ENCODE measurements at places on chromosomes 12 and 14. TPM values are rescaled to one million over a fixed set of nuclear protein-coding genes. Genes with fewer than 3 reads are reported as not detected.

DNA sequence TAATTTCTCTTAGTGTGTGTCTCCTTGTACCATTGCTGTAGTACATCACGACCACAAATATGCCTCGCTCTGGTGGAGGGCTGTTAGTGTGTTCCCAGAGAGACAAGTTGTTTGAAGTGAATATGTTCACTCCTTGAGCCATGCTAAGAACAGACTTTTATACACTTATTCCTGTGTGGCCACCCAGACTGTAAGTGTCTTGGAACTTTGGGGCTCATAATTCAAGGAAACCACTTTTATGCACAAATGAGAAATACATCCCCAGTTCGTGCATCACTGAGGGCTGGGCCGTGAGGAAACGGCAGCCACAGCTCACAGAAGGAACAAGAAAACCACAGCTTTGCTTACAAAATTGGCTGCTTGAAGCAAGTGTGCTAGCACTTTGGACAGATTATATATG lies 362.2 kb upstream of the DDHD1 start:
- no peak for DNase-seq

DNA sequence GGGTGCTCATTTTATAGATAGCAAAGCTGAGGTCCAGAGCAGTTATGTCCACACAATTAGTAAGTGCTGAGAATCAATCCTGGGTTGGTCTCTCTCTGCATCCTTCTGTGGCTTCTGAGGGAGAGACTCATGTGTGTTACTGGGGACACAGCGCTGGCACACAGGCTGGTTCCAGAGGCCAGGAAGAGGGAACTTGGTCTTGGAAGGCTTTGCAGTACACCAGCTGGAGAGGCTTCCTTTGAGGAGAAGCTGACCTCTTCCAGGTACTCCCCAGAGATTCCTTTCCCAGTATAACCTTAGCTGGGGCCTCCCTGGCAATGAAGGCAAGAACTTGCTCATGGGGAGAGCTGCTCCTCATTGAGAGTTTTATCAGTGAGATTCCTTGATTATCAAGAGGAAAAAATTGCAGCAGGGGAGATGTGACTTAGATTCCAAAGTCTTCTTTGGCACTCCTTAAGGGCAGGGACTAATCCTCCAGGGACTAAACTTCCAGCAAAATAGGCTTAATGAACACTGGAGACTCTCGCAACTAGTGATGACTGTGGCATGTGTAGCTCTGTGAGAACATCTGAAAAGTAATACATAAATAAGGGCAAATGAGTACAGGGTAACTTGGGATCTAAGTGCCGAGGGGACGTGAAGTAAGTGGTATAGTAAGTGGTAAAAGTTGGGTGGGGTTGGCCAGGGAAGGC lies 13.9 kb upstream of the KRT80 start:
- no peak for DNase-seq

GRCh38 chr14:94646481-94646880 lies 34.3 kb downstream of the SERPINA3 start:
- no peak for DNase-seq

DNA sequence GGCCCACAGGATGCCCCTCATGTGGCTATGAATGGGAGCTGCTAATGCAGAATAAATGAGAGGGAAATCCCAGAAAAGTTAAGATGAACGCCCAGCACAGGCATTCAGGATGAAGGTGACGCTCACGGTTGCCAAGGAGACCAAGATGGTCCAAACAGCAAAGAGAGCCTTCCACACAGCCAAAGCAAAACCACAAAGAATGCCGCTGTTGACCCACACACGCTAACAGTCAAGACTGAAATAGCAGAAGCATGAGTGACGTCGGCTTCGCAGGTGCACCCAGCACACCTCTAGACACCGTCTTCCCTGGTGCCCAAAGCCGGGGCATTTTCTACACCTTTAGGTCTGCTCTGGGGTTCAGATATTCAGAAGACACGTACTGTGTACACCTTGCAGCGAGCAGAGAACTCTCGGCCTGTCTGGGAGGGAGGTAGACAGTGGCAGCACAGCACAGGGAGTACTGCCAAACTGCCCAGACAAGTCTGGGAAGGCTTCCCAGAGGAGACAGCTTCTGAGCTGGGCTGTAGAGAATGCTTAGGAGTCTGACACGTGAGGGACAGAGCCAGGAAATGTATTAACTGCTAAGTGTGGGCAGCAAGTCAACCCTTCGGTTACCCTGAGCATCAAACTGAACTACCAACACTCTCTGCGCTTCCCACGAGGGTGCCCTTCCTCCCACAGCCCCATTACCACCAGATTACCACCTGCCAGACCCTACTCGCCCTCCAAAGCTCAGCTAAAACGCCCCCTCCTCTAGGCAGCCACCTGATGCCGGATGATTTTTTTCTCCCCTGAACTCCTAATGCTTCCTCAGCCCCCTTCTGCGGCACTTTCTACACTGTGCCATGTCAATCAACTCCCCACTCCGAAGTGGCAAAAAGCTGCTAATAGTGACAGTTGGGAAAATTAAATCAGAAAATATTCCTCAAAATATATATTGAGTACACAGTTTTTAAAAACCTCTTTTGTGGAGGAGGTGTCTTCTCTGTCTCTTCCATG lies 50.1 kb downstream of the CCDC88C start:
- peak; percentile 62 for DNase-seq

- no peak for DNase-seq
Observed at GRCh38 chr12:92272061-92272964, 126.7 kb upstream of the BTG1 start.

DNA sequence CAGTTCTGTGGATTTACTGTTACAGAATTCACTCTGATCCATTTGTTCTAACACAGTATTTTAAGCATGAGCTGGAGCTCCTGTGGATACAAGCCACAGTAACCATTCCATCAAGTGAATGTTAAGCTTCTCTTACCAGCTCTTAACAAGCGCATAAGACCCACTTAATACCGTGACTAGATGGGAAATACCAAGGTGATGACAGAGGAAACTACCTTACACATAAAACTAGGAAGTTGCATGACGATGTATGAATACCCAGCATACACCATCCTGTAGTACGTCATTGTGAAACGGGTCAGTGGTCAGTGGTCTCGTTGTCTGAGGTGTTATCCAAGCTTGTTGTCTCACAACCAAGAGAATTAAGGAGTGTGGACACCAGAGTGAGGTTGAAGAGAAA lies 2.0 kb upstream of the GALC start:
- no peak for DNase-seq

DNA sequence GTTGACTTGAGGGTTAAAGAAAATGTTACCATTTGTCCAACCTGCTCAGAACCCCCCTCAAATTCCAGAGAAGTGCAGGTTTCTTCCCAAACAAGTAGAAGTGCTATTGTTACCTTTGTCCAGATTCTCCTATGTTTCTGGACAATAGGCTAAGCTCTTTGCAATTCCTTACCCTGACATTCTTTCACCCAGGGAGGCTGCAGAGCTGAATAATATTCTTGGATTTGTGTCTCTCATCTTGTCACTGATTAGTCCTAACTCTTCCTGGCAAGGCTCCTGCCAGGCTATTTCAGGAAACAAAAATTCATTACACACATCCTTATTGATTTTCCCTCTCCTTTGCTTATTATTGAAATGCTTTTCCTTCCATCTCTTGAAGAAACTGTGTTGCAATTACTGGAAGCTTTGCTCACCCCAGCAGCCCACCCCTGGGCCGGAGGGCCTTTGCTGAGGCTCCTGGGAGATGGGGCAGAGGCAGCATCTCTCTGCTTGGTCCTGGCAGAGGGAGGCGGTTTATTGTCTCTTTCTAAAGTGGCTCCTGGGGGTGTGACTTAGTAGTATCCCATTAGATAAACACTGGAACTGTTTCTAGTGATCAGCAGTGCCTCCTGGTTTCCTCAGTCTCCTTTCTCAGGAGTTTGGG lies 207.5 kb upstream of the PELI2 start:
- DNase-seq, result no peak

- DNase-seq, result peak; percentile 35
Observed at GRCh38 chr14:73731111-73731510, 16.9 kb upstream of the PNMA1 start.

- DNase-seq, result no peak
Observed at GRCh38 chr12:81863406-81863805, 104.3 kb upstream of the PPFIA2 start.

- DNase-seq, result no peak
Observed at GRCh38 chr12:20274008-20274407, 94.3 kb upstream of the PDE3A start.

GRCh38 chr12:128474916-128475315 lies 207.9 kb downstream of the TMEM132C start:
- DNase-seq, result no peak

GRCh38 chr12:6322969-6323339 lies 12.5 kb downstream of the PLEKHG6 start:
- DNase-seq, result no peak

The MAP1LC3B2 gene
- total RNA-seq, result 1.9 TPM

The BIN2 gene
- 6.3 TPM for total RNA-seq

The ZNF641 gene
- total RNA-seq, result 9.6 TPM

The OR4E2 gene
- not detected for total RNA-seq

The OTOGL gene
- total RNA-seq, result 0.47 TPM
